ENCODE measurements at places on chromosomes 1 and 21.

GRCh38 chr1:183585038-183585437 is 5.2 kb downstream of the NCF2 start:
- no peak for DNase-seq

GRCh38 chr1:181131255-181131941 is 42.9 kb downstream of the IER5 start:
- no peak for DNase-seq

- DNase-seq: no peak
Measured at GRCh38 chr21:37098751-37099150, 25.7 kb downstream of the TTC3 start.

DNA sequence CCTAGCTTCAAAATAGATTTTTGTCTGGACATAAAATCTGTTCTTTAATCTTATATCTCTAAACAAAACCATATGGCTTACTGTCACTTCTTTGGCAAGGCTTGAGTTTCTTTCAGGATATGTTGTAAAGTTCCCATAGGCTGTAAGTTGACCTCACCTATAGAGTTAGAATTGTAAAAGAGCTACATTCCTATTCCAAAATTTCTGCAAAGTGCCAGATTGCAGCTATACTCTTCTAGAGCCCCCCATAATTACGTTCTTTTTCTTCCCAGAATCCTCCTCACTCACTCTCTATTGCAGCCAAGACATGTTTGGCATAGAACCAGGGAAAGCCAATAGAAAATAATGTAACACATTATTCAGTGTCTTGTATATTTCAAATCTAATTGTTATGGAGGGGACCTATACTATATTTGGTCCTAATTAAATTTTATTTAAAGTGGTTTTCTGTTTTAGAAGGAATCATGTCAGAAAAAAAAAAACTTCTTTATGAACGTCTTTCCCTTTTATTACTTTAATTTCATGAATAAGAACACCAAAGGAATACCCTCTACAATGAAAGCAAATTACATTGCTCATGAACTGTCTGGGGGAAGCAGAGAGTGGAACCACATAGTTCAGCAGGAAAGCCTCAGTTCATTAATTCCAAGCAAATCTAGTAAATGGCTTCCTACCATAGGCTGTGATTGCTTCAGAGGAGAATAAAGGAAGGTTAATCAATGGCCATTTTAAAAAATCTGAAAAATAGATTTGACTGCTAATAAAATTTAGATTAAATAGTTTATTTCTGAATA is 22.3 kb downstream of the CTTNBP2NL start:
- no peak for DNase-seq

DNA sequence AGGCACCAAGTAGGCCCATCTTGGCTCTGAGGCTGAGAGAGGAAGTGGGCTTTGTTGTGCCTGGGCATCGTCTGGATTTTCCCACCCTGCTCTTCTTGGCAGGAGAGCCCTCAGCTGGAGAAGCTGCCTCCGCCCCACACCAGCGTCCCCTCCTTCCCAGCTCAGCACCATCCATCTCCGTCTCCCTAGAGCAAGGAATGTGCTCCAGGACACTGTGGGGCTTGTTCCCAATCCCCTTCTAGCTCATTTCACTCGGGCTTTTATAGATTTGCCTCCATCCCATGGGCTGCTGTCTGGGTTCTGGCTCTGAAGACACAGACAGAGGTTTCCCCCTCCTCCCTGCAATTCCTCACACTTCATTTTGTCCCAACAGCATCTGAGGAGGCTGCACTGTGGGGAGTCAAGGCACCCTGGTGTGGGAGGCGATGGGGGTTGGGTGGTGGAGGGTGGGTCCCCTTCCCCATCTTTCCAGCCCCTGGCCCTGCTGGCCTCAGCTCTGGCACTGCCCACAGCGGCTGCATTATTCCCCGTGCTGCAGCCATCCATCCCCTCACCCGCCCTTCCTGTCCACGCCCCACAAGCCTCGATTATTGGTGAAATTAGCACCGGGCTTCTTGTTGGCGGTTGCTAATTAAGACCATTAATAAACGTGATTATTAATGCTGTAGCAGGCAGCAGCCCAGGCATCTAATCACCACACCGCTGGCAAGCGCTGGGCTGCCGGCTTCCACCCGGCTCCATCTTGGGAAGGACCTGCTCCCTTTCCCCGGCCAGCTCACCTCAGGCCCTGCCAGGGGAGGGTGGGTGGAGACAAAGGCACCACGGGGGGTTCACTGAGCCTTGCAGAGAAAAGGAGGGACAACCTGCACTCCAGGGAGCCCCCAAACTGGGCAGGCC is 21.7 kb downstream of the RHBG start:
- no peak for DNase-seq

- DNase-seq: no peak
Measured at GRCh38 chr1:228060458-228061190, 21.9 kb upstream of the ARF1 start.

- DNase-seq: no peak
Measured at GRCh38 chr1:165222580-165222979, 133.9 kb downstream of the LMX1A start.

DNA sequence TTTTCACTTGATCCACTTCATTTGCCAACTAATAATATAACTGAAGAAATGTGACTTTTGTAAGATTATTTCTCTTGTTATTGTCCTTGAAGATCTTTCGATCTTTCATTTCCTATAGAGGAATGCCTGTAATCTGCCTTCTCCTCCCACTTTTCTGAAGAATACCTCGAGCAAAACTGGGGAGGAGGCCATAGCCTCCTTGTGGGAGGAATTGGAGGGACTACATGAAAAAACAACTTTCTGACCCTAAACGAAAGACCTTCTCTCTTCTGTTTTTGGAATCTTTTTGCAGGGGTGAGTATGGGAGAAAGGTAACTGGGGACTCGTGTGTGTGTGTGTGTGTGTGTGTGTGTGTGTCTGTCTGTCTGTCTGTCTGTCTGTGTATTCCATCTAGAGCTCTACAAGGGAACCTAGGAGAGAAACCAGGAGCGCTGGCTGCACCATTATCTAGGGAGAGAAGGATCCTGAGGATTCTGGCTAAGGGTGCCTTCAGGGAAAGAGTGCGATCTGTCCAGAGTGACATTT is 32.4 kb upstream of the MAB21L3 start:
- no peak for DNase-seq

DNA sequence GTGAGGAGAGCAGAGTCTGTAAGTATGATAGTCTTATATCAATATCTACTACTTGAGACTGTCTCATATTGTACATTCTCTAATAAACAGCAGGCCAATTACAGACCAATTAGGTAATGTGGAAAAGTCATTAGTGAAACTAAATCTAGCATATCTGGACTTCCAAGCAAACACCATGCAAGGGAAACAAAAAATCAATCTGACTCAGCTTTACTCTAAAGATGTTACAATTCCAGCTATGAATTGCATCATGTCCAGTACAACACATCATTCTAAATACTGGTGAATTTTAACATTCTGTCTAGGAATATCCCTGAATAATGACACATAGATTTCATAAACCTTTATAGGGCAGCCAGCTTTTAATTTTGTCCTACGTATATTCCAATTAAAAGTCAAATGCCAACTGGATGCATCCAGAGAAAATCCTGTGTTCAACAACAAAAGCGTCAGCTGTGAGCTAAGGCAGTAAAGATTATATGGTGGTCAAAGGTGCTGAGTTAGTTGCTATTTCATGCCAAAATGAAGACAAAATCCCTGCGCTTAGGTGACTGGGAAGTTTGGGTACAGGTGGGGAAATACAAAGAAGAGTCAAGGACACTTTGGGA is 159.3 kb downstream of the TTLL7 start:
- DNase-seq: no peak

DNA sequence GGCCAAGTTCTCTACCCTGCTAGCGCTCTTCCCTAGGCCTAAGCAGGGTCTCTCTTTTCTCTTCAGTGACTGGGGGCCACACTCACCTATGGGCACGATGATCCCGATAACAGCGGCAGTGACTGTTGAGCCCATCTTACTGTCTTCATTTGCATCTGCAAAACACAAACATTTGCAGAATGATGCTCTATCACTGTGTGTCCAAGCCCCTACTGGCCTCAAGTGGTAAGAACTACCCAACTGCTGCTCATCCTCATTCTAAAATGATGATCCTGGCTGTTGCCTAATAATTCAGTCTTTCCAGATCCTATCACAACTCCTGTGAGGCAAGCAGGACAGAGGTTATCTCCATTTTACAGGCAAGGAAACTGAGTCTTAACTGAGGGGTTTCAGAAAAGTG is 16.7 kb upstream of the MAGOH start:
- no peak for DNase-seq

DNA sequence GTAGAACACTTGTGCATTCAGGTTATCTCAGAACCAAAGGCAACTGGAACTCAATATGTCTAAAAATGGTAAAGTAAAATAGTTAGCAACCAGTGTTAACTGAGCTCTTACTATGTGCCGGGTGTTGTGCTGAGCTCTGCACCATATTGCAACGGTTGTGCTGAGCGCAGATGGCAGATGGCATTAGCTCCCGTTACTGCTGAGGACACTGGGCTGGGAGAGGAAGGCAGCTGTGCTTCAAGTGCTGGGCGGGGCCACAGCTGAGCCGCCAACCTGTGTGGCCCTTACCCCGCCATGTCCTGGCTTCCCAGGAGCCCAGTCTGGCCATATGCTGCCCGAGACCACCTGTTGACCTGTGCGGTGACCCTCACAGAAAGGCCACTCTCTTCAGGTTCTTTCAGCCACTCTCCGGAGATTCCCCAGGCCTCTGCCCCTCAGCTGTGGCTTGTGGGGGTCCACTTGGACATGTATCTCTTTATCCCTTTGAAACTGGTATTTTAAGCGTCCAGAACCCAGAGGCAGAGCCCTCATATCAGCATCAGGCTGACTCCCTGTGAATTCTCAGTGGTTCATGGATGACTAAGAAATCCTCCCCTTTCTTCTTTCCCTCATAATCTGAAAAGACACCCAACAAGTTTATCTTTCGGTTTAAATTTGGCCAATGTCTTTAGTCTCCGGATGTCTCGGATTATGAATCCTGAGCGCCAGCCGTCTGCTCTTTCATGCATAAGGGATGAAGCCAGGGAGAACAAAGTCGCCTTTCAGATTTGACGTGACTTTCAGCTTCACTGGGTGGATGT is 26.4 kb downstream of the LDLRAP1 start:
- DNase-seq: no peak

- no peak for DNase-seq
Measured at GRCh38 chr1:71054281-71054731, 6.7 kb upstream of the PTGER3 start.

DNA sequence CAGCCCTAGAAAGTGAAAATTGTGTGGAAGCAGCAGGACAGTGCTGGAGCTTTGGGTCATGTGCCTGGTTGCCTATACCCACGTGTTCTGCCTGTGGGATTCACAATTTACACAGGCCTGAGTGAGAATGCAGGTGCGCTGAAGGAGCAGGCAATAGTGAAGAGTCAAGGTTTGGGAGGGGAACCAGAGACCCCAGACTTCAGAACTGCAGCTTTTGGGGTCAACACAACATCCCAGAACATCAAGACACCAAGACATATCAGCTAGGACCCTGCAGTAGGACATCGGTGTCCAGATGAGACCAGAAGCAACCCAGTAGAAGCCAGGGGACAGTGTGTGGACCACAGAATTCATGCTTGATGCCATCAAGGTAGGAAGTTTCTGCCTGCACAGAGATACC is 29.1 kb upstream of the CNIH3 start:
- no peak for DNase-seq

GRCh38 chr1:219788091-219788490 is 140.3 kb downstream of the SLC30A10 start:
- no peak for DNase-seq
